ENCODE measurements at places on chromosomes 12 and 14. TPM values are rescaled to one million over a fixed set of nuclear protein-coding genes. Genes with fewer than 3 reads are reported as not detected.

- no peak for DNase-seq
These were observed 92.9 kb upstream of the MAX start for GRCh38 chr14:65195042-65195719.

DNA sequence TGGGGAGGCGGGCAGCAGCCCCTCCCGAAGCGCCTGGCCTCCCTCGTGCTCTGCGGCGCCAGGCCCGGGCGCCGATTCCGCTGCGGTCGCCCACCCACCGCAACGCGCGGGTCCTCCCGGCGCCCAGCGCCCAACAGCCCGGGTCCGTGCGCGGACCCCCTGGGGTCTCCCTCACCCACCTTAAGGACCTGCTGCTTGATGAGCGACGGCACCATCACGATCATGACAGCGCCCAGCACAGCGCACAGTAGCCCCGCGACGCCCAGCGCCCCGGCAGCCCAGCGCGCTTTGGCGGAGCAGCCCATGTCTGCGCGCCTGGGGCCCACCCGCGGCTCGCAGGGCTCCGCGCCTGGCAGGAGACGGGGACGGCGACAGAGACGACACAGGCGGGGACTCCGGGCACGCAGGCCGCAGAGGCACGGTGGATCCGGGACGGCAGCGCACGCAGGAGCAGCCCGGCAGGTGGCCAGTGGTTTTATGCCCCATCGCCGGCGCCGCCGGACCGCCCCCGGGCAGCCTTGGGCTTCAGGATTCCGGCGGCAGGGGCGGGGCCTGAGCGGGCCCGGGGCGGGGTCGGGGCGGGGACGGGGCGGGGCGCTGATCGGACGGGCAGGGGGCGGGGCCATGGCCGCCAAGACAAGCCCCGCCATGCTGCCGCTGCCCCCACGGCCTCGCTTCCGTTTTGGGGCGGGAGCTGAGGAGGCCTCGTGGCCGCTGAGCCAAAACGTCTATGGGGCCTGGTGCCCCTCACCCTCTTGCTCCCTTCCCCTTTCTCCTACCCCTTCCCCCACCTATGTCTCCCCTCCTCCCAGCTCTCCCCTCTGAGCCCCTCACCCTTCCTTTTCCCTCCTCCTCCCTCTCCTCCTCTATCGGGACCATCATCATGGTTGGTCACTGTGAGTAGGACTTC lies at the start of gene SCARB1:
SCARB1 (minus strand) TSS at position 449 of the 910 bp plus-strand sequence; CDS start at position 305, 144 bp downstream.
- peak; percentile 93 for DNase-seq

DNA sequence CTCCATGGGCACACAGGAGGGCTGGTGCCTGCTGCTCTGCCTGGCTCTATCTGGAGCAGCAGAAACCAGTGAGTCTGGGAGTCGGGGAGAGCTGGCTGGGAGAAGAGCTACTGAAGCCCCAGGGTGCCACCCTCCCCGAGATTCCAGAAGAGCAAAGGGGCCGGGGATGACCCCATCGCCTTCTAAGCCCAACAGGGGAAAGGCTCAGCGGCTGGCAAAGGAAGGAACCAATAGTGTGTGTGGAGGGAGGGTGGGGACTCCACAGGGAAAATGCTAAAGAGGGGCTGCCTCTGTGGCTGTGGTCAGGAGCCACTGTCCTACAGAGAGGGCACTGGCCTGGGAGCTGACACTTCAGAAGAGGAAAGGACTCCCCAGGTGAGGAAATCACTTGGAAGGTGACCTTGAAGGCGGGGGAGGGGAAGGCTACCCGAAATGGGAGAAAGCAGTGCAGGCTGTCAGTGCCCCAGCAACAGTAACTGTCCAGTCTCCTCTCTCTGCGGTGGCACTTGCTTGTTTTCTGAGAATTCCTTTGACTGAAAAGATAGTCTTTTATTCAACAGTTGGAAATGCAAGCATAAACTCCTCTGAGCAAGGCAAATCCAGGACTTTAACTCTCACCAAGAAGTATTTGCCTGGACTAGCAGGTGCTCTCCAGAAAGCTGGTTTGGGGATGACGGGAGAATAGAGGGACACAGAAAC lies 552 bp downstream of the TAPBPL start:
- DNase-seq = peak; percentile 71

GRCh38 chr14:58749066-58749669 lies 111.4 kb downstream of the DACT1 start:
- no peak for DNase-seq

GRCh38 chr14:73889376-73889775 lies 2.7 kb downstream of the ZNF410 start:
- no peak for DNase-seq

DNA sequence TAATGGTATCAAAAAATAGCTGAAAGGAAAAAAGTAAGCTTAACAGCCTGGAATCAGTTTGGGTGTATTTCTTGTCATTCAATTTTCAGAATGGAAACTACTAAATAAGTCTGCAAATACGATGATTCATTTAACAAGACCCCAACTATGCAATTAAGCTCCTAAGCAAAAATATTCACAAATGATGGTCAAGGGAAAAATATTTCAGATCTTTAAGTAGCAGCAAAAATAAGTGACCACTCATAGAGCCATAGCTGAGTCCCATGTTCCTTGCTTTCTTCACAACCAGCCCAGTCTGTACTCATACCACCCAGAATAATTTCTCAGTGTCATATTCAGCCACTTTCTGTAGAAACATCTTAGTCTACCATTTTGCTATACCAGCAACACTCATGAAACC lies 185.4 kb downstream of the PPM1H start:
- DNase-seq = no peak

DNA sequence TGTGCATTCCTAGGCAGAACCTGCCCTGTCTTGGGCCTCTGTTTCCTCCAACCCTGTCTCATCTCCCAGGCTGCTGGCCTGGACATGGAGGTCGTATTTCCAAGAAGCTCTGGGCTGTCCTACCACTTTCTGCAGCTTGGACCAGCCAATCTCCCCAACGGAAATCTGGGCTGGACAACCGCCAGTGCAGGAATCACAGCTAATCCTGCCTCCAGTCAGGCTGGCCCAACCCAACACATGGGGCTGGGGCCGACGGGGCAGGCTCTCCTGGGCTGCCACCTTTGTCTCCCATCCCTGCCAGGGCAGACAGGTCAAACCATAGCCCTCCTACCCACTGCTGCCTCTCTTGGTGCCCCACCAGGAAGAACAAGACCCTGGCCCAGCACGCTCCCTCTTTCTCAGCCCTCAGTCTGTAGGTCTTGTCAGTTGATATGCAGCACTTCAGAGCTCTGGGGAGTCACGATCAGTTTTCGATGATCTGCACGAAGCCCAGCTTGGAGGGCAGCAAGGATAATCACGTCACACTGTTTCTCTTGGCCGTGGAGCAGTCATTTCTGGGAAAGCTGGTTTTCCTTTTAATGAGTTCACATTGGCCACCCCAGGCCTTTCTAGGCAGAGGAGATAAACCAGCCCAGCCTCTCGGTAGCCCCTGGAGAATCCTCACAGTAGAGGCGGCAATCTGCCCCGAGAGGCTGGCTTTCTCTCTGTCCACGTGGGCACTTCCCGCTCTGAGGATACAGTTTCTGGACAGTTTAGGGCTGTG lies 195.2 kb upstream of the PRMT8 start:
- no peak for DNase-seq

DNA sequence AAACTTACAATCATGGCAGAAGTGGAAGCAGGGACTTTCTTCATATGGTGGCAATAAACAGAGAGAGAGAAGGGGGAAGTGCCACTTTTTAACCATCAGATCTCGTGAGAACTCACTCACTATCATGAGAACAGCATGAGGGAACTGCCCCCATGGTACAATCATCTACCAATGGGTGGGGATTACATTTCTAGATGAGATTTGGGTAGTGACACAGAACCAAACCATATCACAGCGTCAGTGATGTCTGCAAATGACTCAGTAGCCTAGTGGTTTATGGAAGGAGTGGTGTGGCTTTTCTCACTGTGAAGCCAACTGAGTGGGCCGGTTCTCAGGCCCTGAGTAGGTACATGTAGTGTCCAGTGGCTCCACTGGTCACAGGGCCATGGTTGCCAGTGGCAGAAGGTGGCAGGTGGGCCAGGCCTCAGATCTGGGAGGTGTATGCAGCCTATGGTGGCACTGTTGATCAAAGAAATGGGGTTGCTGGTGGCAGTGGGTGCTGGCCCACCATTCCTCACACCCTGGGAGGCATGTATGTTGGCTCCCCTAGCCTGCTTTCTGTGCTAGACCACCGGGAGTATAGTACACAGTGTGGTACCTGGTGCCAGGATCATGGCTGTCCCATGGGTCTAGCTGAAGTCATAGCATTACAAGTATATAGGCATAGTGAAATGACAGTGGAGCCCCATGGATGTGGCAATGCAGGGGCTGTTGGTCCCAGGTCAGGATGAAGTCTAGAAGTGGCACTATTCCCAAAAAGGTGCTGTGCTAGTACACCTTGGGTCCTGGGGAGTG lies 191.9 kb downstream of the NUBPL start:
- DNase-seq = no peak

DNA sequence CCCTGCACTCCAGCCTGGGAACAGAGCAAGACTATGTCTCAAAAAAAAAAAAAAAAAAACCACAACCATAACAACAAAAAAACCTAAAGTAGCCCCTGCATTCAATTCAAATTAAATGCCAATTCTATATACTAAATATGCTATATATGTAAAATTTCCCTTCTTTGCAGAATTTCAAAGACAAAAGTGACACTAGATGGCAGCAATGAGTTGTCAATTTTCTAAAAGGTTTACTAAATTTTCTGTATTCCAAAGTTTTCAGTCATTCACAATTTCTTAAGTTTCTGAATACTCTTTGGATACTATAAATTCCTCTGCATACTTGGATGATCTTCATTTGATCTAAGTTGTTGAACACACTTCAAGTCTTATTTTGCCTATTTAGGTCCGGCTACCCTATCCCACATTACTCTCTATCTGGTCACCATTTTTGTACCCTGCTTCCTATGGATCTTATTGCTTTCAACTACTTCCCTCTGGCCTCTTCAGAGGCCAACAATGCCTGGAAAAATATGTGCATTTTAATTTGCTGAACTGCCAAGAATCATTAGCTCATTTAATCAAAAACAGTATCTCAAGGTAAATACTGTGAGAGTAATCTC lies 27.9 kb downstream of the HNRNPC start:
- no peak for DNase-seq

DNA sequence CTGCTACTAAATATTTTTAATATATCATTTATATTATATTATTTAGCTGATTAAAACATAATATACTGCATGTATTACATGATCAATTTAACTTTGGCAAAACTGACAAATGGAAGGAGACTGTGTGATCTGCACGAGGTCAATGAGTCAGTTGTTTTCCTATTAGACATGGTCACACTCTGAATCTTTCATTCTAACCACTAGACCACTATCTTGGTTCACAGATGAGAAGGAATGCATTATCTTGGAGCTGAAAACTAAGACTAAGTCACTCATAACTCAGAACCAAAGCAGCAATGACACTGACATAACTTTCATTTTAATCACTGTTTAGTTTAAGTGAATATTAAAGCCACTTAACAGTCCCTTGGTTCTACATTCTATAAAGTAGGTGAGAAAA lies 37.4 kb downstream of the GNPTAB start:
- no peak for DNase-seq

GRCh38 chr14:34711169-34711568 lies 3.2 kb downstream of the CFL2 start:
- no peak for DNase-seq

GRCh38 chr14:100523843-100524169 lies 63.4 kb downstream of the BEGAIN start:
- no peak for DNase-seq

FSCB gene
- not detected for total RNA-seq

PPP1R36 gene
- 1.3 TPM for total RNA-seq

TMEM30B gene
- 4.0 TPM for total RNA-seq

IQSEC3 gene
- total RNA-seq = 8.1 TPM

CKAP4 gene
- 46.0 TPM for total RNA-seq

SIX6 gene
- not detected for total RNA-seq

MAGOHB gene
- total RNA-seq = 17.7 TPM

CEBPE gene
- not detected for total RNA-seq
